ENCODE measurements at places on chromosomes 12 and 14.

DNA sequence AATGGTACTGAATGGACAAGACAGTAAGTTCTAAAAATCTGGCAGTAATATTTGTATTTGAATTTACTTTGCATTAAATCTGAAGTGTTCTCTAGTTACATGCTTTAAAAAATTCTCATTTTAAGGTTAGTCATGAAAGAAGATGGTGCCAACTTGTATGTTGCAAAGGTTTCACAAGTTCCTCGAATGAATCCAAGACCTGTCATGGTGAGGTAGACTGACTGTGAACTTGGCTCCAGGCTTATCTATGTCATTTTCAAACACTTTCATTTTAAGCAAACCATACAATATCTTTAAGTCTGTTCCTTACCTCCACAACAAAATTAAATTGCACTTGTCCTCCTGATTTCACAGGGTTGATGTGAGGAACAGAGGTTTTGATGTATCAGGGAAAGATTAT, 23.4 kb downstream of the CLEC2D start:
- DNase-seq: no peak

GRCh38 chr12:18375131-18375530, 113.8 kb downstream of the PIK3C2G start:
- no peak for DNase-seq

DNA sequence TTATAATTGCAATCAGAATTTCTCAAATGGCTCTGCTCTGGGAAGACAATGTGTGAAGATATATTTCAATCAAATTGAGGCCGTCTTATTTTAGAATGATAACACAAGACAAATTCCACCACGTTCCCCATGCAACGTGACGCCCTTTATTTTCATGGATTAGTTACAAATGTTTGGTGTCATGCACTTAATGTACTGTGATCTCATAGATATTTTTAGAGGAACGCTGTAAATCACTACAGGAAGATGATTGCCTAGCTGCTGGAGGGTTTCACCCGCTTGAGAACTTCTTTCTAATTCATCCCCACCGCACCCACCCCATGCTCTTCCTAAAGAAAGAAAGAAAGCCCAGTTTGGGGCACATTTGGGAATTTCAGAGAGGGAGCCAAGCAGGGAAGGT, 117.2 kb downstream of the PLXNC1 start:
- no peak for DNase-seq

- no peak for DNase-seq
Measured at GRCh38 chr12:41407232-41407799, 219.2 kb downstream of the PDZRN4 start.

DNA sequence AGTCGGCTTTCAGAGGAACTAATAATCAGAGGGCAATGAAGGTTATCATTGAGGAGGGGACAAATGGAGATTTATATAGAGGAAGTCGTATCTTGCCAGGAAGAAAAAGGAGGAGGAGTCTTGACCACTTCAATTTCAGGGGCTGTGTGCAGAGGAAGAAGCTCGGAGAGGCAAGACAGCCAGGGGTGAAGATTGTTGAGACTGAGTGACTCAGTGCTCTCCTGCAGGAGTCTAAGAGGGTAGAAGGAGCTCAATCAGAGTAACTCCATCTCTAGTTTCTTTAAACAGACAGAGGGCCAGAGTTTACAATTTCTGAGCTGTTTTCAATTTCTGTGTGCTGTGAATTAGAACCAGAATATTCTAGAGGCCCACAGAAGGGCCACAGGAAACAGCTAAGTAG, 439.3 kb upstream of the PRICKLE1 start:
- DNase-seq: no peak

GRCh38 chr14:65095633-65096205, 6.6 kb downstream of the MAX start:
- DNase-seq: no peak

DNA sequence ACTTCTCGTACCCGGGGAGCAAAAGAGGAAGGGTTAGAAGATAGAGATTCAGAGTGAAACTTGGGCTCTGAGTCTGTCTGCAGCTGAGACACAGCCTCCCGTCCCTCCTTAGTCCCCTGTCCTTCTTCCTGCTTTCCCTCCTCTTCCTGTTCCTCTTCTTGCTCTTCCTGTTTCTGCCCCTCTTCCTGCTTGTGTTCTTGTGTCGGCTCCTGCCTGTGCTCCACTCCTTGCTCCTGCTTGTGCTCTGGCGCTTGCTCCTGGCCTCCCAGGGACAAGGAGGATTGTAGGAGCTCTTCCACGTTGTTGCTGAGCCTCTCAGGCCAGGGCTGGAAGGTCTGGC, 3.0 kb downstream of the ACRBP start:
- no peak for DNase-seq

GRCh38 chr14:51780006-51780692, 80.3 kb upstream of the GNG2 start:
- peak; percentile 69 for DNase-seq

- no peak for DNase-seq
Measured at GRCh38 chr14:32013083-32013482, 64.0 kb upstream of the ARHGAP5 start.

DNA sequence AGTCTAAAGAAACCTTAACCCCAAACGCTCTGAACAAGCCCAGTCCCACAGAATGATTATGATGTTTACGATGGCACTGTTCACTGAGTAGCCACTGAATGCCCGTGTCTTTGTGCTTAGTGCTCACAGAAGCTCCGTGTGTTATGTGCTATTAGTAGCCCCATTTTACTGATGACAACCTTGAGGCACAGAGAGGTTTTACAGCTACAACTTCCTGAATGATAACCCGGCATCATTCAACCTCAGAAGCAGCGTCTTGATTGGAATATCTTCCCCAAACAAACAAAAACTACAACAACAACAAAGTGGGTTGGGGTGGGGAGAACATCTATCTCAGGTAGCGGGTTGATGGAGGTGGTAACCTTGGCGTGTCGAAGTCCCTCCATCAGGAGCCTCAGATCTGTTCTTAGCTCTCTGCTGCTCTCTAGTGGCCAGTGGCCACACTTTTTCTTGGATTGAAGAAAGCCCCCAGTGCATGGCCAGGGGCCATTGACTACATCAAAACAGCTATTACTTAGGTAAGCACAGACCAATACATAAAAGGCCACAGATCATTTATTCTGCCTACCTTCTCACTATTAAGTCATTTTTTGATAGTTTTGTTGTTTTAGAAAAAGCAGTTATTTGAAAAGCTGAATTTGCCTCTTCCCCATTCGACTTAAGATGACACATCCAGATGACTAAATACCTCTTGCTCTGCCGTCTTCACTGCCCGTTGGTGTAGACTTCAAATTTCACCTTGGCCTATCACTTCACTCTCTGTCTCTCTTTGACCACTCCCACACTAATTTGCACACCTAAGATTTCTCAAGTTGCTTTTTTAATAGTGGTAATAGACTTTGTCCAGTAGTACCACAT, 376.9 kb downstream of the GALC start:
- DNase-seq: peak; percentile 25

DNA sequence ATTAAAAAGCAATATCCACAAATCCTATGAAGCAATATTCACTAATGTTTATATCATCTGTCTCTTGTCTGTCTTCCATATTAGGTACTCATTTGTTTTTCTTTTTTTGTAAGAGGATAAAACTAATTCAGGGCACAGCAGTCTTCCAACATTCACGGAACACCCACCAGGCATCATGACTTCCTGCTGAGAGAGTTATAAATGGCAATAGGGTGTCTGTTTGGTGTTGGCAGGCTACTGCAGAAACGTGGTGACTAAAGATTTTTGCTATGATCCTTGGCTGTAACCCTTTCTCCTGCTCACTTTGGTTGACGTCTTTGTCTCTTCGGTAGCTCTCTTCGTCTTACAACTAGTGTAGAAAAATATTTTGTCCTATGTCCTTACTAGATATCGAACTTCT, 860.6 kb upstream of the MGAT4C start:
- DNase-seq: no peak

DNA sequence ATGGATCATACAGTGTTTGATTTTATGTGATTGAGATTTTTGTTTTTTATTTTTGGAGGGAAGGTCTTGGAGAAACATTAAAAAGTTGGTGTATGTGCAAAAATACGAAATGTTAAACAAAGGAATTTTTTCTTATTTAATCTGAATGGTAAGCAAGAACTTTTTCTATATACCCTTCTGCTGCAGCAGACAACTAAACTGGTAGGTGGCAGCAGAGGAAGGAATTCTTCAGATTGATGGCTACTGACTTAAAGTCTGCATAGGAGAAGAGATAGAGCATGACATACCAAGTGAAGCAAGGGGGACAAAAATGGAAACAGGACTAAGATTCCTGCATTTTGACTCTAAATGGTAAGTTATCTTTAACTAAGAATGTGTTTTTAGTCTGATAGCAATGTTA, 42.0 kb upstream of the A2ML1 start:
- DNase-seq: peak; percentile 14
